Mesenchymal stem cell (in vitro differentiated cells and primary cell): ENCODE measurements at places on chromosomes 6 and 20.

DNA sequence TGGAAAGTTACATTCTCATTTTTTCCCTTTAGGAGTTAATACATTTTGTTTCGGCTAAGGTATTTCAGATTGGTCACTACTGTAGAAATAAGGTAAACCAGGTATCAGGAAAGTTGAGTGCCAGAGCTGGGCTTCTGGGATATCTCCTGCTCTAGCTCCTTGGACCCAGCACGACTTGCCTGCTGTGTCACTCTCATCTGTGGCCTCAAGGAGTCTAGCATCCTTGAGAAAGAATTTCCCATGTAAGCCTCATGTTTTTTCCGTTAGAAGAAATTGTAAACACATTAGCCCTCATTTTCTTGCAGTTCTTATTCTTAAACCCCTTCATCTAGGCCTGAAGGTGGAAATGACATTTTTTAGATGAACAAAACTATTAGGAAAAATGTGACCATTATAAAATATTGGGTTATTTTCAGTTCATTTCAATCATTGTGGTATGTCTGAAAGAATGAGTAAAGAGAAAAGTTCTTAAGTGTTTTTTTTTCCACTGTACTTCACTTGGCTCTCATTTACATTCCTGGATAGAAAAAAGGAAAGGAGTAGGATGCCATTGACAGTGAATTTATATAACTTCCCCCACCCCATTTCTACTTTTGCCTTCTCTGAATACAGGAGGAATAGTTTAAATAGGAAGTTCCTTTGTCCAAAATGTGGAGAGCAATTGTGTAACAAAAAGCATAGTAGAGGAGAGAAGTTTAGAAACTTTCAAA is 46.7 kb downstream of the CD2AP start:
- no peaks in the 10 kb centered on the region for H3K4me1 ChIP-seq
- H3K4me3 ChIP-seq = no peak overlapping the region
- H3K27ac ChIP-seq = no peak overlapping the region
- DNase-seq = peak; percentile 50
- peaks cover 10% of the 10 kb centered on the region for H3K36me3 ChIP-seq
- H3K27me3 ChIP-seq = no peaks in the 10 kb centered on the region

DNA sequence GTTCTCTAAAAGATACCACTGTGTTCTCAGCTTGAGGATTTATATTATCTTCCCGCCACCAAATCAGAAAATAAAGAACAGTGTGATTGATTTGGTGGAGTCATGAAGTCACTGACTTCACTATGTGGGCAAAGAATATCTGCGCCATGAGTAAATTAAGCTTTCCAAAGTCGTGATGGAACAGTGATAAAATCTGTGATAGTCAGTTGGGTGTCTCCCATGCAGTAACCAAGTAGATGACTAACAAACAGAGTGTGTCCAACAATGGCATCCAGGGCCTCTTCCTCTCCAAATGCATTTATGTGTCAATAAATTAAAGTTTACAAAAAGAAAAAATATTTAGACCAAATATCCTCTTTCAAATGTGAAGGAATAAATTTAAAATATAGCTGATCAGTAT is 87.0 kb upstream of the DST start:
- H3K4me3 ChIP-seq = no peak overlapping the region
- peaks cover 10% of the 10 kb centered on the region for H3K4me1 ChIP-seq
- H3K27ac ChIP-seq = peak overlapping the region; percentile 53
- DNase-seq = peak; percentile 80
- H3K27me3 ChIP-seq = no peaks in the 10 kb centered on the region
- H3K36me3 ChIP-seq = peaks cover 19% of the 10 kb centered on the region

GRCh38 chr6:127471379-127472255 is 12.4 kb upstream of the KIAA0408 start:
- H3K36me3 ChIP-seq = peaks cover 12% of the 10 kb centered on the region
- no peaks in the 10 kb centered on the region for H3K27me3 ChIP-seq

DNA sequence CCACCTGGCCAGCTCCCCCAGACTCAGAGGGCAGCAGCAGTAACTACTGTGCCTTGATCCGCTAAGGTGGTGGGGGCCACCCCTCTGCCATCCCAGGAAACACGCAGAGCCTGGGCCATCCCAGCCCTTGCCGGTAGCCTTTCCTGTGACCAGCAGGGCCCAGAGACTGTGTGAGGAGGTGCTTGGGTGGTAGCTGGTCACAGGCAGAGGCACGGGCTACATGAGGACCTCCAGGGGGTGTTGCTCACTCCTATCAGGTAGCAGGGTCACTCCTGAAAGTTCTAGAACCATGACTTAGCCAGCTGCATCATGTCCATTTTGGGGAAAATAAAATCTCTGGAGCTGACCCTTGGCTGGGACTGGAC is 22.8 kb downstream of the PCMTD2 start:
- no peak for DNase-seq
- no peak overlapping the region for H3K27ac ChIP-seq
- no peaks in the 10 kb centered on the region for H3K4me1 ChIP-seq
- H3K36me3 ChIP-seq = peaks cover 7% of the 10 kb centered on the region

- no peaks in the 10 kb centered on the region for H3K36me3 ChIP-seq
- H3K4me3 ChIP-seq = no peak overlapping the region
- peaks cover 8% of the 10 kb centered on the region for H3K27me3 ChIP-seq
- peaks cover 21% of the 10 kb centered on the region for H3K4me1 ChIP-seq
- H3K27ac ChIP-seq = no peak overlapping the region
Measured at GRCh38 chr20:24668384-24668702, 198.9 kb downstream of the SYNDIG1 start.

DNA sequence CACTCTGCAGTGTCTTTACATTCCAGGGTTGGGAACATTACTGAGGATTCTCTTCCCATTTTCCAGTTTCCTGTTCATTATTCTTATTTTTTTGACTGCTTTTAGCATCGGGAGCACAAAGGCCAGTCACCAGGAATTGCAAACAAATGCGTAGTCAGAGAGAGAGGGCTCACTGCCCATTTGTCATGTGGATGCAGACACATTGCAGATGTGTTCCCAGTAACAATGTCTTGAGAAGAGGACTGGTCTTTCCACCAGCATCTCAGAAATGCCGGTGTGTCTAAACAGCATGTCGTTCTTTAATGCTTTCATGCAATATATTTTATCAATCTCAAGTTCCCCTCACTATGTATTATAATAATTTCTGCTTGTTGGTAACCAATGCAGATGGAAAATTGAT is 952 bp upstream of the TAAR6 start:
- no peak overlapping the region for H3K4me3 ChIP-seq
- H3K27ac ChIP-seq = no peak overlapping the region
- H3K36me3 ChIP-seq = no peaks in the 10 kb centered on the region
- no peak for DNase-seq
- no peaks in the 10 kb centered on the region for H3K4me1 ChIP-seq

- no peaks in the 10 kb centered on the region for H3K36me3 ChIP-seq
- H3K4me3 ChIP-seq = peak overlapping the region; percentile 0
- DNase-seq = no peak
- no peaks in the 10 kb centered on the region for H3K27me3 ChIP-seq
- no peak overlapping the region for H3K27ac ChIP-seq
Measured at GRCh38 chr6:101722471-101722870, 329.0 kb downstream of the GRIK2 start.

DNA sequence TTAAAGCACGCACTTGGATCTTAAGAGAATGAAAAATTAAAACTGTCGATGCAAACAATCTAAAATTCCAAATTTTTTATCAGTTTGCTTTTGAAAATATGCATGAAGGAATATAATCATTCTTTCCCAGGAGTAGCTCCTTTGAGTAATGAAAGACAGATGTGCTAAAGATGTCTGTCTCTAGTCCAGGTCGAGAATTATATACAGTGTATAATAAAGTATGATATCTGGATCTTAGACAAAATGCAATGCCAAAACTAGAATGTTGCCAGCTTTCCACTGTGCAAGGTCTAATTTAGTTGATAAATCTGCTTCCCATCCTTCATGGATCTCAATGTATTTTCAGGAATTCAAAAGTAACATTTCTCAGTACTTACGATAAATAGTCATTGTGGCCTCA is 65.1 kb upstream of the ADGRG6 start:
- H3K4me3 ChIP-seq = no peak overlapping the region
- H3K27me3 ChIP-seq = no peaks in the 10 kb centered on the region
- no peaks in the 10 kb centered on the region for H3K36me3 ChIP-seq
- H3K4me1 ChIP-seq = no peaks in the 10 kb centered on the region
- no peak for DNase-seq

- peaks cover 84% of the 10 kb centered on the region for H3K36me3 ChIP-seq
- H3K4me1 ChIP-seq = peaks cover 11% of the 10 kb centered on the region
- H3K27me3 ChIP-seq = no peaks in the 10 kb centered on the region
- peak; percentile 81 for DNase-seq
Measured at GRCh38 chr20:44594730-44595129, 12.4 kb downstream of the PKIG start.

GRCh38 chr20:54133434-54134427 is 40.1 kb downstream of the CYP24A1 start:
- peak; percentile 41 for DNase-seq
- no peak overlapping the region for H3K4me3 ChIP-seq
- peak overlapping the region; percentile 96 for H3K27ac ChIP-seq
- no peaks in the 10 kb centered on the region for H3K27me3 ChIP-seq
- no peaks in the 10 kb centered on the region for H3K36me3 ChIP-seq

GRCh38 chr20:49854190-49854875 is 41.7 kb downstream of the SLC9A8 start:
- H3K27me3 ChIP-seq = no peaks in the 10 kb centered on the region
- H3K36me3 ChIP-seq = peaks cover 23% of the 10 kb centered on the region
- no peak overlapping the region for H3K27ac ChIP-seq

DNA sequence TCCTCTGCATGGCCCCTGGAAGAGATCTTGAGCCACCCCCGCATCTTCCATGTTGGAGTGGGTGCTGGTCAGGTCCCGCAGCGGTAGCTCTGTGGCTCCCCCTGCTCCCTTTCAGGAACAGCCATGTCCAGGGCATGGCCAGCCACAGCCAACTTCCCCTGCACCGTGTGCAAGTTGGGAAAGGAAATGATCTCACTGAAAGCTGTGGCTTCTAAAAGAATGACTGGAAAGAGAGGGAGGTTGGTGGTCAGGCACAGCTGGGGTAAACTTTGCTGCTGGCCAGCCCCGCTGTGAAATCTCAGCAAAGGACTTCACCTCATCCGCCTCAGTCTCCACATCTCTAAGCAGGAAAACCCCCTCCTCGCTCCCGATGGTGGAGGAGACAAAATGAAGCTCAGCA is 153.6 kb upstream of the CST7 start:
- DNase-seq = no peak
- H3K4me3 ChIP-seq = no peak overlapping the region
- H3K36me3 ChIP-seq = no peaks in the 10 kb centered on the region
- H3K27me3 ChIP-seq = peaks cover 72% of the 10 kb centered on the region

- no peaks in the 10 kb centered on the region for H3K36me3 ChIP-seq
- no peak overlapping the region for H3K4me3 ChIP-seq
- H3K27me3 ChIP-seq = no peaks in the 10 kb centered on the region
Measured at GRCh38 chr6:16903470-16903869, 142.2 kb upstream of the ATXN1 start.

GRCh38 chr6:144064402-144065212 is 30.8 kb downstream of the SF3B5 start:
- no peak overlapping the region for H3K27ac ChIP-seq
- DNase-seq = peak; percentile 15
- H3K27me3 ChIP-seq = peaks cover 50% of the 10 kb centered on the region
- H3K4me1 ChIP-seq = peaks cover 17% of the 10 kb centered on the region
- peak overlapping the region; percentile 76 for H3K4me3 ChIP-seq

GRCh38 chr20:45341579-45341938 is 6.7 kb downstream of the SDC4 start:
- no peak for DNase-seq
- peak overlapping the region; percentile 92 for H3K27ac ChIP-seq
- peaks cover 72% of the 10 kb centered on the region for H3K4me1 ChIP-seq

DNA sequence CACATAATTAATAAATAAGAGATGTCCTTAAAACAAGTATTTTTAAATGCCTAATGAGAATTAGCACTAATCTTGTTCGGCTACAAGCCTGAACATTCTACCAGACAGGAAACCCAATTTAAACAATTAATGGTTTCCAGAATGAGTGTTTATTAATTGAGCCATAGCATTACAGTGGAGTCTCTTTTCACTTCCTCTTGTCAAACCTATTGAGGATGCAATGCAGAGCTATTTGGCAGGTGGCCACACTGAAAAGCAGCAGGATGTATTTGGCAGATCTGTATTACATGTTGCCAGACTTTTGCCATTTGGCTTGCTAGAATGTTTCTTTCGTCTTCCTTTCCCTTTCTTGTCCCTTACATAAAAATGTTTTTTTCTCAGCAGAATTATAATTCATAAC is 475.2 kb upstream of the MARCKS start:
- DNase-seq = peak; percentile 61
- H3K4me1 ChIP-seq = no peaks in the 10 kb centered on the region
- H3K4me3 ChIP-seq = no peak overlapping the region
- H3K36me3 ChIP-seq = no peaks in the 10 kb centered on the region
- H3K27ac ChIP-seq = no peak overlapping the region

- H3K4me3 ChIP-seq = peak overlapping the region; percentile 77
- no peak for DNase-seq
- H3K4me1 ChIP-seq = peaks cover 2% of the 10 kb centered on the region
- H3K27ac ChIP-seq = peak overlapping the region; percentile 55
- peaks cover 9% of the 10 kb centered on the region for H3K27me3 ChIP-seq
Measured at GRCh38 chr20:4685923-4686221, 35.8 kb upstream of the PRND start.

GRCh38 chr6:16421462-16421960 is 183.1 kb downstream of the GMPR start:
- H3K27ac ChIP-seq = no peak overlapping the region
- DNase-seq = no peak
- no peaks in the 10 kb centered on the region for H3K4me1 ChIP-seq
- H3K4me3 ChIP-seq = peak overlapping the region; percentile 39
- H3K27me3 ChIP-seq = no peaks in the 10 kb centered on the region

- no peak overlapping the region for H3K4me3 ChIP-seq
Measured at GRCh38 chr6:116286773-116287358, 7.1 kb upstream of the TSPYL1 start.

GRCh38 chr6:167697316-167697715 is 129.4 kb upstream of the AFDN start:
- H3K27me3 ChIP-seq = no peaks in the 10 kb centered on the region
- H3K36me3 ChIP-seq = no peaks in the 10 kb centered on the region

- DNase-seq = no peak
- H3K27me3 ChIP-seq = no peaks in the 10 kb centered on the region
- H3K4me3 ChIP-seq = no peak overlapping the region
- H3K27ac ChIP-seq = peak overlapping the region; percentile 41
Measured at GRCh38 chr6:161482517-161482858, 208.6 kb upstream of the AGPAT4 start.

- H3K4me3 ChIP-seq = no peak overlapping the region
- no peaks in the 10 kb centered on the region for H3K4me1 ChIP-seq
- H3K27ac ChIP-seq = no peak overlapping the region
- no peaks in the 10 kb centered on the region for H3K27me3 ChIP-seq
Measured at GRCh38 chr6:43444036-43444435, 11.3 kb downstream of the DLK2 start.

- H3K36me3 ChIP-seq = peaks cover 24% of the 10 kb centered on the region
- peaks cover 40% of the 10 kb centered on the region for H3K4me1 ChIP-seq
- DNase-seq = peak; percentile 77
Measured at GRCh38 chr6:3750317-3751076, 1.0 kb downstream of the PXDC1 start.

DNA sequence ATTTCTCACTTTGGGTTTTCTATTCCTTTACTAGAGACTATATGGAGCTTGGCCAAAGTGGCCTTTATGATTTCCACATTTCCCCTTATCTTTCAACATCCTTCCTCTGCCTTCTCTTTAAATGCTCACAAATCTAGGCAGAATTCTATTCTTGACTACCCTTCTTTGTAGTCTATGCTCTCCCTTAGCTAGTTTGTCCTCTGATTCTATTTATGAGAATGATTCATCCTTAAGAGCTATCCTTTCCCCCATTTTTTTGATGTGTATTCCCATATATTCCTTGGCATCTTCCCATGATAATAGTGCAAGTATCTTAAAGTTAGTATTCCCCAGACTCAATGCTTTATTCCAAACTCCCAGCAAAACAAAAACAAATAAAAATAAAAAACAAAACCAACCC is 53.1 kb downstream of the IL20RA start:
- no peak overlapping the region for H3K27ac ChIP-seq
- H3K27me3 ChIP-seq = peaks cover 23% of the 10 kb centered on the region
- H3K4me1 ChIP-seq = peaks cover 6% of the 10 kb centered on the region
- DNase-seq = no peak
